ENCODE measurements at places on chromosomes 5 and 9.

DNA sequence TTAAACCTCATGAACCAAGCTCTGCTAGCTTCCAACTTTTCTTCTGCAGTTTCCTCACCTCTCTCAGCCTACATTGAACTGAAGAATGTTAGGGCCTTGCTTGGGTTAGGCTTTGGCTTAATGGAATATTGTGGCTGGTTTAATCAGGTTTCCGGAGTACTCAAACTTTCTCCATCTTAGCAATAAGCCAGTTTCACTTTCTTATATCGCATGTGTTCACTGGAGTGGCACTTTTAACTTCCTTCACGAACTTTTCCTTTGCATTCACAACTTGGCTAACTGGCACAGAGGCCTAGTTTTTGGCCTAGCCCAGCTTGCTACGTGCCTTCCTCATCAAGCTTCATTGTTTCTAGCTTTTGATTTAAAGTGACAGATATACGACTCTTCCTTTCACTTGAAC lies 81.0 kb upstream of the MAST4 start:
- no peak for DNase-seq

GRCh38 chr5:6319116-6319515 lies 59.2 kb downstream of the MED10 start:
- DNase-seq: no peak

GRCh38 chr5:63240063-63240755 lies 661.6 kb downstream of the LRRC70 start:
- no peak for DNase-seq

- no peak for DNase-seq
Observed at GRCh38 chr5:140840978-140841962, at the start of gene PCDHA8. TSS of gene PCDHA8 (plus strand) at chr5:140841187. CDS start at chr5:140841322, 135 bp downstream.

GRCh38 chr5:146369691-146370090 lies 31.1 kb downstream of the POU4F3 start:
- DNase-seq: no peak

- no peak for DNase-seq
Observed at GRCh38 chr9:120866651-120867050, 10.3 kb downstream of the PHF19 start.

GRCh38 chr5:82720213-82721086 lies 356.7 kb downstream of the TMEM167A start:
- no peak for DNase-seq

GRCh38 chr5:66892716-66893115 lies 296.5 kb downstream of the MAST4 start:
- DNase-seq: no peak

DNA sequence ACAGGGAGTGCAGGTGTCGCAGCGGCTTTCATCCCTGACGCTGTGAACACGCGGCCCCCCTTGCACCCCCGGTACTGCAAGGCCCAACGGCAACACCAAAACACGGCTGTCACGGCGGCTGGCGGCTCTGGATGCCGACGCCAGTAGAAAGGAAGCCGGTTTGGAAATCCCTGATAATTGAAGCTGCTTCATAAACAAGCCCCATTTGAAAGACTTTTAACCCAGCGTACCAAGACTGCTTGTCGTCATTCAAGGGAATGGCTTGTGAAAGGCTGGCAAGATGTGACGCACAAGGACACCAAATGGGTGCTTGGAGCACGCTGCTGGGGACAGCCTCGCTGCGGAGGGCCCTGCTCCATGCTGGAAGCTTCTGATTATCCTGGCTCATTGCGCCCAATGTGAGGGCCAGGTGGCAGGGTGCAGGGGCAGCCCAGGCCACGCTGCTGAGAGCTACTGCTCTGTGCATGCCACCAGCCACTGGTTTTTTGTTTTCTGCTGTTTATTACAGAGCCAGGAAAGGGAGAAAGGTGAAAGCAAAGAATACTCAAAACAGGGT lies 63.1 kb downstream of the GTF3C4 start:
- no peak for DNase-seq

GRCh38 chr5:160961761-160962160 lies 109.8 kb upstream of the ATP10B start:
- DNase-seq: no peak

DNA sequence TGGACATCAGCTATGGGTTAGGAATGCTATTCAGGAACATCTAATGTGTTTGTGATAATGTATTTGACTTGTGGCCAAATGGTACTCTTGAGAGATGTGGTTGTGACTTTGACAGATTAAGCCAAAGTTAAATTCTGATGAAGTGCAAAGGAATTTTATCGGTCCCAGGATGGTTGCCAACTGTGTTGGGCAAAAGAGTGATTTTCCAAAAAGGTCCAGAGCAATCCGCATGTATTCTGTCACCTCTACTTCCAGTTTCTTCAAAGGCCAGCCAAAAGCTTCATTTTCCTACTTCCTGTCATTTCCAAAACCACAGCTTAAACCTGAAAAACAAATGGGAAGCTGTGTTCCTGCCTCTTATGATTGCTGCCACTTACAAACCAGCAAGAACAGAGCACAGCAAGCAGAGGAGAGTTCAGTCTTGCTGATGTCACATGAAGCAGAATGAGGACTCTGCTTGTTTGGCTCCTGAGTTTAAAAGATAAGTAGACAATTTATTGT lies 59.8 kb downstream of the MARCHF3 start:
- no peak for DNase-seq

- no peak for DNase-seq
Observed at GRCh38 chr9:73577848-73578247, 426.2 kb downstream of the ANXA1 start.

- DNase-seq: no peak
Observed at GRCh38 chr9:82720515-82720914, 342.4 kb downstream of the RASEF start.

GRCh38 chr9:103397868-103398600 lies 402.9 kb downstream of the CYLC2 start:
- no peak for DNase-seq

DNA sequence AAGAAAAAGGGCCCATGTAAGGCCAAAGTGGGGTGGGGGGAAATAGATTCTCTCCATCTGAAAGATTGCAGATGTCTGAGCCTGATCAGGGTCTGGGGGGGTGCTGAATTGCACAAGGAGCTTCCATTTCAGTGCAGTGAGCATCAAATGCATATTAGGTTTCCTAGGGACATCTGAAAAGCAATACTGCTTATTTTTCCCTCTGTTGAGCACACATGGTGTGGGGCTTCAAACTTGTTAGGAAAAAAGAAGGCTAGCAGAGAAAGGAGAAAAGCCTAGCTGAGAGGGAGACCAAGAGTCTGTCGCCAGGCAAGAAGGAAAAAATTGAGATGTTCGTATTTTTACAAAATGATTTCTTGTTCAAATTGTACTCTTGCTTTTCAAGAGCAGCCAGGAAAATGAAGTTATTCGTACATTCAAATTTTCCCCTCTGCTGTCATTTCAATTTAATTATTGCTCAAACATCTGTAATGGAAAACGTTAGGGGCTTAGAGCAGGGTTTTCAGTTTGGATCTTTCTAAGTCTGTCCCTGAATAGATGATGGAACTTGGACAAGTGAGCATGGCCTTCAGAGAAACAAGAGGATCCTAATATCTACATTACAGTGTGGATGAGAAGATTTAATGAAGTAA lies 191.9 kb upstream of the GAS1 start:
- DNase-seq: no peak

DNA sequence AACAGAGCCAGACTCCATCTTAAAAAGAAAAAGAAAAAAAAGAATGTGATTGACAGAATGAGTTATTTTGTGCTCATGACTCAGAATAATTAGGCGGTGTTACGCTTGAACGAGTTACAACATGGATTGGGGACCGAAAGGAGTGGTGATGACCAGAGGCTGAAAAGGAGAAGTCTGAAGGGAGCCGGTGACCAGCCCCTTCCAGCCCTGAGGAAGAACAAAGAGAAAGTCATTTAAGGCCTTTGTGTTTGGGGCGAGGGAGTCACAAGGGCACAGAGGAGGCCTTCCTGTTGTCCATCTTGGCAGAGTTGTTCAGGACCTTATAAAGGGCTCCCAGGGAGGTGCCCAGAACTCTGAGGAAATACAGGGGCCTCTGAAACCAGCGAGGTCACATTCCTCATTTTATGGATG lies 131.6 kb downstream of the GOLPH3 start:
- no peak for DNase-seq

- no peak for DNase-seq
Observed at GRCh38 chr9:89008055-89008743, 16.9 kb downstream of the S1PR3 start.

- no peak for DNase-seq
Observed at GRCh38 chr9:68515326-68516017, 25.2 kb downstream of the TMEM252 start.

DNA sequence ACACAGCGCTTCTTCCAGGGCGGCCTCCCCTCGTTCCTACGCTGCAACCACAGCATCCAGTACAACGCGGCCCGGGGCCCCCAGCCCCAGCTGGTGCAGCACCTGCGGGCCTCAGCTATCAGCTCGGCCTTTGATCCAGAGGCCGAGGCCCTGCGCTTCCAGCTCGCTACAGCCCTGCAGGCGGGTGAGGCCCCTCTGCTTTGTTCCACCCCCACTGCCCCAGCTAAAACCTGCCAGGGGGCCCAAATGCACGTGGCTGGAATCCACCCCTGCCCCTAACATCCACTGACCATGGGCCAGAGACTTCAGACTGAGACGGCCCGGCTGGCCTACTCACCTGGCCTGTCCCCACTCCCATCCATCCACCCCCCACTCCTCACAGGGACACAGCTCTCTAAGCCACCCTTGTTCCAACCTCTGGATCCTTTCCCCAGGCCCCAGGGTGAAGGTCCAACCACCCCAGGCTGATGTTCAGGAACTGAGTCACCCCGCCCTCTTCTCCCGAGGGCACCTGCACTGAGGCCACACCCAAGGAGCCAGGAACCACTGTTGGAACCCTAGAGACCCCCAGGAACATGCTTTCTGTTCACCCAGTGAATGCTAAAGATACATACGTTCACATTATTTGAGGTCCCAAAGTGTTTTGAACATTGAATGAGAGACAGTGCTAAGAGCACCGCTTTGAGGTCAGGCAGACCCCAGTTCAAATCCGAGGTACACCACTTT lies 18.9 kb upstream of the ASS1 start:
- no peak for DNase-seq

DNA sequence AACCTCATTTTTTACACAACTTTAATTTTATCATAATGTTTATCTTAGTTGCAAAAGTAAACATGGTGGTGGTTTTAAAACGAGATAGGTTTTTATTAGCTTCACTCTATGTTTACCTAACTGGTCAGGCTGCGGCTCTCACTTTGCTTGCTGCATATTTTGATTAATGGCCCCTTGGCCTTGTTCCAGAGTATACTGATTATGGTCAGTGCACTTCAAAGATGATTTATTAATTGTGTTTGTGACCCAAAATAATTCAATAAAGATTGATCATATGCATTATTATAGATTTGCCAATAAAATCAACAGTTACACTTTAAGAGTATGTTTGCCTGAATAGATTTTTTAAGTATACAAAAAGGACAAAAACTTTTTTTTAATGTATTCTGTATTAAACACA lies 188.0 kb downstream of the XRCC4 start:
- no peak for DNase-seq

Data from T-helper 22 cell (primary cell).